ENCODE measurements at places on chromosomes 2 and 18.
A peak's percentile ranks its signal among the peaks of the same experiment; 100 is the strongest.

GRCh38 chr18:24055878-24056277 lies 41.3 kb downstream of the TTC39C start:
- peak; percentile 6 for DNase-seq

DNA sequence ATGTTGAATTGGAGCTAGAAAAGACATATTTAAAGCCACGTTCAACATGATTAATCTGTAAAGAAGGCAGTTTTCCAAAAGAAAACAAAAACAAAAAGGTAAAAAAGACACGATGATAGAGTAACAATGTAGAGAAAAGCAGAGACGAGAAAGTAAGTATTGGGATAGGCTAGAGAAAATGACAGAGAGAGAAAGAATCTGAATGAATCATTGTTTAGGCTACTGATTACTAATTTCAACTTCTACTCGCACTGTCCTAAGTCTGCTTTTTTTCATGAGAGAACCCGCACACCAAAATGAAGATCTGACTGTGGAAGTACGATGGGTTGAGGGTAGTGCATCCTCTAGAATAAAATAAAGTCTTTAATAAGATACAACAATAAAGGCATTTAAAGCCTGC lies 1599.2 kb upstream of the TMEFF2 start:
- DNase-seq, result peak; percentile 49

GRCh38 chr18:65288908-65289307 lies 461.9 kb upstream of the CDH7 start:
- no peak for DNase-seq

- DNase-seq, result peak; percentile 66
Measured at GRCh38 chr2:3738454-3738853, 35.1 kb downstream of the DCDC2C start.

DNA sequence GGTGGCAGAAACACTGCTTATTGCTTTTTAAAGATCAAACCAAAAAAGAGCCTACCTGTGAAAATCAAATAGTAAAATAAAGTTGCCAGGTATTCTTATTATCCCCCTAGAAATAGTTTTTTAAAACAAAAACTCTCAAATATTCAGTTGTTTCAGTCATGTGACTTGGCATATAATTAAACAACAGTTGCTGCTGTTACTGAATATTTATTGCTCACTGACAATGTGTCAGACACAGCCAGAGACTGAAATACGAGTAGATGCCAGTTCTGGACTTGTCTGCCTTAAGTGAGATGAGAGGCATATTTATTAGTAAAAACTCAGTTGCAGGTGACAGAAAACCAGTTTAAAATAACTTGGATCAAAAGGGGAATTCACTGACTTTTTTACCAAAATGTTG lies 106.0 kb upstream of the RAB12 start:
- no peak for DNase-seq

GRCh38 chr2:74017223-74017622 lies 32.5 kb downstream of the TET3 start:
- no peak for DNase-seq

GRCh38 chr2:223090039-223090438 lies 38.0 kb downstream of the KCNE4 start:
- DNase-seq, result no peak

DNA sequence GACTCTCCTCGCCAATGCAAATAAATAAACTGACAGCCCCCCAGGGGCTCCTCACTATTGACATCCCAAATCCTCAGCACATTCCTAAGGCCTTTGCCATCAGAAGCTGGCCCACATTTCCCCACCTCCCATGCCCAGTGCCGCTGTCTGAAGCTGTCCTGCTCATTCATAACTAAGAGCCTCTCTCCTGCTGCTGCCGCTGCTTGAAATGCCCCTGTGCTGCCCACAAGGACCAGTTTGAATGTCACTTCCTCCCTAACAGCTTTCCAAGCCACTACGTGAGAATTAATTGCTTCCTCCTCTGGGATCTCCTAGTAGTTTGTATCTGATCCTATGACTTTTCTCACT lies 151.6 kb upstream of the CAPN13 start:
- no peak for DNase-seq

DNA sequence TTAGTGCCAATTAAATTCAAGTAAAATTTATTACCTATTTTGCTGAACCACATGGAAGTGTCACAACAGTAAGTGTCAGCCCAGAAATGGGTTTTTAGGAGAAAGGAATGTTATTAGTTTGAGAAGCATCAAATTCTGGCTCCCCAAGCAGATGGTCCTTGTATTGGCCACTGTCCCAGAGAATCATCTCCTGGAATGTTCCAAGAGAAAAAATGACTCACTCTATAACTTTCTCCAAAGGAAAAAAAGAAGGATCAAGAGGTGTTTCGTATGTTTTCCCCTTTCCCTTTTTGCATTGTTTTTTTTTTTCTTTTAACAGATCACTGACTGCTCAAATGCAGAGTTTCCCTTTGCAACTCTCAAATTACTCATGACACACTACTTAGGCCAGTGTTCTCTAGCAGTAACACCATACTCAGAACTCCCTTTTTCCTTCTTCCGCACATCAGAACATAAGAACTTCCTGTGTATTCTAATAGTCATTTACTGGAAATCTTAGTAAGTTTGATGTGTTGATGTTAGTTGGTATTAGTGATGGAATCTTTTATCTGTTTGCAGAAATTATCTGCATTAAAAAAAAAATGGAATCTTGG lies 390.3 kb downstream of the GPD2 start:
- DNase-seq, result peak; percentile 57

DNA sequence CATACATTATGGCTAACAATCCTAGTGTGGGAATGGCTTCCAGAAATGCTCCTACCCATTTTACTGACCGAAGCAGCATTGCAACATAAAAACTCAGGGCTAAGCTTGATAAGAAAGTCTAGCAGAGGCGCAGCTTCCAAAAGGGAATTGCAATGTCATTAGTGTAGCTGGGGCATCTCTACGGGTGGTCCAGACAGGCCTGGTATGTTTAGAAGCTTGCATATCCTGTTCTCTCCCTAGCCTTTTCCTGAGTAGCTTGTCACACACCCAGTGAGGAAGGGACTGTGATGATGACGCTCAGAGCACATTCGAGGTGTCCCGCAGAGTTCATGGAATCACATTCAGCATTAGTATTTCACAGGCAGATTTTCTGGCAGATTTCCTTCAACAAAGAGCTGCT lies 38.0 kb upstream of the COL5A2 start:
- no peak for DNase-seq

DNA sequence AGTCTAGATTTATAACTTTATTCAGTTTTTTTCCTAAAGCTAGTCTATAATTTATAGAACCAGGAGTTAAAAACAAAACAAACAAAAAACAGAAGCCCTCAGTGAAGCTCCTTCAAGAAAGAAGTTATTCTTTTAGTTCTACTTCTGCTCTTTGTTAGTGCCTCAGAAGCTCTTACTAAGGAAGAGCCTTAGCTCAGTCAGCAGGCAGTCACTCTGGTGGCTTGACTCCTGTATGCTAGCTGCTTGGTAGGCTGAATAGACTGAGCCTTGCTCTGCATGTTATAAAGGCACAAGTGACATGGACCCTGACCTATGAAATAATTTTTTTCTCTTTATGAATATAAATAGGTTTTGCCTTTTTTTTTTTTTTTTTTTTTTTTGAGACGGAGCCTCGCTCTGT lies 24.8 kb downstream of the NCOA1 start:
- peak; percentile 6 for DNase-seq

GRCh38 chr2:126795656-126796055 lies 103.0 kb upstream of the TEX51 start:
- DNase-seq, result no peak

GRCh38 chr2:121640380-121641316 lies 8.6 kb downstream of the CLASP1 start:
- no peak for DNase-seq

- DNase-seq, result peak; percentile 62
Measured at GRCh38 chr2:30367232-30368070, 79.6 kb upstream of the LCLAT1 start.

DNA sequence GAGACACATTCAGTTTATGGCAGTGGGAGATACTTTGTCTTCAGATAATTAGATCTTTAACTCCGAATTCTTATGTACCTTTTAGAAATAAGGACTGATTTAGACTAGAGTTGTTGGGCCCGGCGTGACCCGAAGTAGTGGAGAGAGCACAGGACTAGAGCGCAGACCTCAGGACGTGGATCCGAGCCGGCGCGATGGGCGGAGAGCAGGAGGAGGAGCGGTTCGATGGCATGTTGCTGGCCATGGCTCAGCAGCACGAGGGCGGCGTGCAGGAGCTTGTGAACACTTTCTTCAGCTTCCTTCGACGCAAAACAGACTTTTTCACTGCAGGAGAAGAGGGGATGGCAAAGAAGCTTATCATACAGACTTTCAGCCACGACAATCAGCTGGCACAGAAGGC lies 54.5 kb downstream of the FMNL2 start:
- no peak for DNase-seq

DNA sequence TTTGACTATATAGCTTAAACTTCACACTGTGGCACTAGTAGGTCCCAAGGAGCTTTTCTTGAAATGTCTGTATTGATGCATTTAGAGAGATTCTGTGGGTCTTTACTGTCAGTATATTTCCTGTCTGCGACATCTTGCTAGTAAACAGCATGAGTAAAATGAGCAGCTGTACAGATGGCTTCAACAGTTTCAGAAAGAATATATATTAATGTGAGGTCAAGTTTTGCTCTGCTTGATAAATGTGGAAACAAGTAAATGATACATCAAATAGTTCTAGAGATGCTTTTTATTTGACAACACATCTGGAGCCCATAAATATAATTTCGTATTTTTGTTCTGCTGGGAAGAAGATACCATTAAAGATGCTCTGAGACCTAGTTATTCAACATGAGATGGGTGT lies 310.9 kb upstream of the COL3A1 start:
- no peak for DNase-seq

GRCh38 chr2:225573603-225574002 lies 174.1 kb downstream of the NYAP2 start:
- no peak for DNase-seq

DNA sequence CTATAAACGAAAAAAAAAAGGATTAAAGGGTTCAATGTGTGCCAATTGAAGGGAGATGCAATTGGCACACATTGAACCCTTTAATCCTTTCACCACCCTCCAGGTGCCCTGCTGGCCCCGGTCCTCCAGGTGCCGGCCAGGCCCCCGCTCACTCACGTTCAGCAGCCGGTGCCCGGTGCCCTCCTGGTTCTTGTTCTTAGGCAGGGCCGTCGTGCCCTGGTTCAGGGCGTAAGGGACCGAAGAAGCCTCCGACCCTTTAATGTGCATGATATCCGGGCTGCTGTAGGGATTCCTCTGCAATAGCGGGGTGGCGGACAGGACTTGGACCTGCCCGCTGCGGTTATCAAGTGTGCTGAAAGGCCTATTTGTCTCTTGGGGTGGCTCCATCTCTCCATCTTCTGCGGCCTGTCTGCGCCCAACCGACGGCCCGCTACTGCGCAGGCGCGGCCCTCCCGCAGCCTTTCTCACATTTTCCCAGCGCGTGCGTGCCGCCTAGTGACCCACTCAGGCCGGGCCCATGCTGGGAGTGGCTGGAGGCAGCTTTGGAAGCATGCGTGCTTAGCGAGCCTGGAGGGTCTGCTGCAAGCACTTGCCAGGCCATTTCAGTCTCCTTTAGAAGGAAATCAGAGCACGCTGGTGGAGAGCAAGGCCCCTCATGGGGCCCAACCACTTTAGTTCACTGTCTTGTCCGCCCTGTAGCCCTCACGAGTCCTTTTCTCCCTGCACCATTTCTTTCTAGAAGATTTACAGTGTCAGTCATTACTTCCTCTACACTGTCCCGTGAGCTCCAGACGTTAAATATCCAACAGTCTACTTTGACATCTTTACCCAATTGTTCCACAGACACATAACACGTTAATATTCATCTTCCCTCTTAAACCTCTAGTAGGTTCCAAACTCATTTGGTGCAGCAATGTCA lies 24.3 kb downstream of the TMEM237 start:
- peak; percentile 95 for DNase-seq

- DNase-seq, result peak; percentile 83
Measured at GRCh38 chr2:157052685-157053224, 204.8 kb upstream of the GALNT5 start.

- peak; percentile 68 for DNase-seq
Measured at GRCh38 chr2:36404318-36404717, 48.7 kb downstream of the CRIM1 start.

DNA sequence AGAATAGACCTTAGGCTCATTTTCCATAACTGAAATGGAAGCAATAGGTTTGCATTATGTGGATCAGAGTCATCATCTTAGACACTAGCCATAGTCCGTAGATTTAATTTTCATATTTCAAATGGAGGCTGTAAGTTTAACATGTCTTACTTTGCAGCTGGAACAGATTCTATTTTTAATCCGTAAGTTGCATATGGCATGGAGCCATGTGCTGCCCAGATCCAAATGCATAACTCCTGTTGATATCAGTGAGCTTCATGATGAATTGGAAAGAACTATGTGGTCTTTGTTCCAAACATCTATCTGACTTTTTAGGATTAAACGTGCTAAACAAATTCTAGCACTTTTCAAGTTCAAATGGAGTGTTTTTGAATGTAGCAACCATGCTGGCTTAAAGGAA lies 43.4 kb downstream of the MEIS1 start:
- DNase-seq, result no peak

DNA sequence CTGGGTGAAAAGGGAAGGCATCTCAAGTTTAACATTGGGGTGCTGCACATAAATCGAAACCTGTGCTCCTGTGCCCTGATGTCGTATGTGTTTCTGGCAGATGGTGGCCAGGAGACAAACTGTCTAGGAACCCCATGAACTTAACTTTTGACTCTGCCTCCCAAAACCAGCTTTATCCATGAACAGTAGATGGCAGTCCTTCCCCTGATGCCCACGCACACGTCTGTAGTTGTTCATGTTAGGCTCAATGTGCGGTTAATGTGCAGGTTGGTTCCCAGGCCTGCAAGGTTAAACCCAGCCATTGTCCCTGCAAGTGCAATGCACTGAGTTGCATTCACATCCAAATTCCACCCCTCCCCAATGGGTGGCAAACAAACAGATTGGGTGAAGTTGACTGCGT lies 44.1 kb upstream of the SIX3 start:
- DNase-seq, result no peak

DNA sequence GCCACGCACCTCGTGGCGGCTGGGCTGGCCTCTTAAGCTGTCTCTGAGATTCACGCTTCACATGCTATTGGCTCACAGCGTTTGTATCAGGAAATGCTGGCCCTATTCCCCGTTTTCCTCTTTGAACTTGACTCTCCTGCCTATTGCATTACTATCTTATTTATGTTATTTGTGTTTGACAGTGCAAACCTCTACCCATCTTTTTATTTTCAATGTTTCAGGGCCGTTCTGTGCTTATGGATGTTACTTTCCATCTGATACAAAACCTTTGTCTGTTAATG lies 149.9 kb upstream of the TWIST2 start:
- no peak for DNase-seq

- DNase-seq, result peak; percentile 51
Measured at GRCh38 chr2:101255501-101255900, 2.8 kb downstream of the CNOT11 start.

Data from GM23248 (cell line).